ACHN (cell line): ENCODE measurements at places on chromosomes 2 and 18.
A peak's percentile ranks its signal among the peaks of the same experiment; 100 is the strongest.

DNA sequence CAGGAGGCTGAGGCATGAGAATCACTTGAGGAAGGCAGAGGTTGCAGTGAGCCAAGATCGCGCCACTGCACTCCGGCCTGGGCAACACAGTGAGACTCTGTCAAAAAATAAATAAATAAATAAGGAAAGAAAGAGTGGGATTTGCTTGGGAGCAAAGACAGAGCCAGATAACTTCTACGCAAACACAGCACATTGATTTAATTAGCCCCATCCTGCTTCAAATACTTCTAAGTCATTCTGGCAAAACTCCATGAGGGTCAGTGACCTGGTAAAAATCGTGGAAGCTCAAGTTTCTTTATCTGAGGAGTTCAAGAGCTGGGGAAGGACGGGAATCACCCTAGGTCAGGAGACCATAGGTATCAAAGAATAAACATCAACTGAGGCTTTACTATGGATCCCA is 70.6 kb upstream of the TCF7L1 start:
- no peak for DNase-seq

GRCh38 chr2:150587547-150588505 is 100.4 kb upstream of the RND3 start:
- DNase-seq = no peak

DNA sequence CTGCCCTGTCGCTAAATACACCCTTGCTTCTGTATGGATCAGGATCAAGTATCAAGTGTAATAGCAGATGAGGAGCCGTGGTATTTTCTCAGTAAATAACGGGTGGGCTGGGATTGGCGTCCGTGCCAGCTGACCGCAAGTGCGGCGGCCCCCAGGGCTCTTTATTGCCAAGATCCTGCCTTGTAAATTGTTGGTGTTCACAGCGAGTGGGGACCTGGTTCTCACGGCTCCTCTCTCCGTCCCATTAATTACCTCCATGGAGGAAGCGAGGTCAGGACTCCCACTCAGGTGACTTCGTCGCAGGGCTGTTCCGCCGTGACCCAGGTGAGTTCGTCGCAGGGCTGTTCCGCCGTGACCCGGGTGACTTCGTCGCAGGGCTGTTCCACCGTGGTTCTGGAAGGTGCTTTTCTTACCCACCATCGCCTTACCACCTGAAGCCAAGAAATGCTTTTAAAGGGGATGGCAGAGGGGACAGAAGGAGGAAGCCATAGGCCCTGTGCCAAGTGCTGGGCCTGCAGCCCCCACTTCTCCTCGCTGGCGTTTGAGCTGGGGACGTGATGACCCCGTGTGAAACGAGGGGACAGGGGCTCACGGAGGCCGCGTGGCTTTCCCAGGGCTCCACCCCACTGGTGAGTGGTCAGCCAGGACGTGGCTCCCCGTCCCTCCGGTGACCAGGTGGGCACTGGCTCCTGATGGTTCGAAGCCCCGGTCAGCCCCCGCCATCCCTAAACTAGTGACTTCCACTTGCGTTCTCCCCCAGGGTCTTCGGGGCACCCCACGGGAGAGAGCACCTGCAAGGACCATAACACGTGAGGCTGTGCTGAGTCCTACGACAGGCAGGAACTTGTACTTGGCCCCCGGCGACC is 118.4 kb downstream of the TWIST2 start:
- no peak for DNase-seq

DNA sequence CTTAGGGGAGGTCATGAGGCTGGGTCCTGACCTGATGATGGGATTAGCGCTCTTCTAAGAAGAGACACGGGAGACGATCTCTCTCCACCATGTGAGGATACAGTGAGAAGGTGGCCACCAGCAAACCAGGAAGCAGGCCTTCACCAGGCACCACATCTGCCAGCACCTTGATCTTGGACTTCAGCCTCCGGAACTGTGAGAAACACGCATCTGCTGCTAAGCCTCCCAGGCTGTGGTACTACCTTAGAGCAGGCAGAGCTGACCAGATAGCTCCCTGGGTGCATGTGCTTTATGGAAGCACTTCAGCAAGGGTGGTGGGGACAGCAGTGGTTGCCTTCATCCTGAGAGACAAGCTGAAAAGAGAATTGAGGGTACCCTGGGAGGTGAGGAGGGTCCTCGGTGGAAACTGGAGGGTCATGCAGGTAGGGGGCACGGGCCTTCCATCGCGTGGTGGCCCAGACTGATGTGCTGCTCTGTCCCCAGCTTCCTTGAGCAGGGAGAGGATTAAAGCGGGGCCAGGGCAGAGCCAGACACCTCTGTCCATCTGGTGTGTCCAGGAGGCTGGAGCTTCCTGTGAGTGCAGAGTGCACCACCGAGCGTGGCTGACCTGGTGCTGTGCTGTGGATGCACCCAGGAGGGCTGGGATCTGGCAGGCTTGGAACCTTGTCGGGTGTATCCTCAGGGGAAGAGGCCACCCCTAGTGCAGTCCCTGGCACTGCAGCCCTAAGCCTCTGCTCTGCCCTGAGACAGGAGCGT is 42.9 kb upstream of the HS6ST1 start:
- DNase-seq = no peak

- DNase-seq = no peak
Observed at GRCh38 chr2:27117995-27118524, 868 bp downstream of the CGREF1 start.

DNA sequence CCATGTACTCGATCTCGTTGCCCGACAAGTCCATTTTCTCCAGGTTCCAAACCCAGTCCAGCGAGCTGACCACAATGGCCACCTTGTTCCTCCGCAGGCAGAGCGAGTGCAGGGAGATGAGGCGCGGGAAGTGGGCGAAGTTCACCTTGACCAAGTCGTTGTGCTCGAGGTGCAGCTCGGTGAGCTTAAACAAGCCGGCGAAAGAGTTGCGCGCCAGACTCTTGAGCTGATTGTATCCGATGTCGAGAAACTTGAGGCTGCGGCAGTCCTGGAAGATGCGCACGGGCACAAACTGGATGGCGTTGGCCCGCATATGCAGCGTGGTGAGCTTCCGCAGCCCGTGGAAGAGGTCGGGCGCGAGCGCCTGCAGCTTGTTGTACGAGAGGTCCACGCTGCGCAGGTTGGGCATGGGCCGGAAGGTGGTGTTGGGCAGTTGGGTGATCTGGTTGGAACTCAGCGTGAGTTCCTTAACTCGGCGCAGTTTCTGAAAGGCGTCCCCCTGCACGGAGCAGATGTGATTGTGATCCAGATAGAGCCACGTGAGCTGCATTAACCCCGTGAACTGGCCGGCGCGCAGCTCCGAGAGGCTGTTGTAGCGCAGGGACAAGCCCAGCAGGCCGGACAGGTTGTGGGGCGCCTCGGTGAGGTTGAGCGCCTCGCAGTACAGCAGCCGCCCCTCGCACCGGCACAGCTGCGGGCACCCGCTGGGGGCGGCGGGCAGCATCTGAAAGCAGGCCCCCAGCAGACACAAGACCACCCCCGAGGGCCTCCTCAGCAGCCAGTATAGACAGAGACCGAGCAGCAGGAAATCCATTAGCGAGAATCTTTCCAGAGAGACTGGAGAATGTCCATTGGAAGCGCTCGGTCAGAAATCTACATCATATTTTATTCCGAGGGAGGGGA is 1.3 kb downstream of the LRRTM1 start:
- no peak for DNase-seq

DNA sequence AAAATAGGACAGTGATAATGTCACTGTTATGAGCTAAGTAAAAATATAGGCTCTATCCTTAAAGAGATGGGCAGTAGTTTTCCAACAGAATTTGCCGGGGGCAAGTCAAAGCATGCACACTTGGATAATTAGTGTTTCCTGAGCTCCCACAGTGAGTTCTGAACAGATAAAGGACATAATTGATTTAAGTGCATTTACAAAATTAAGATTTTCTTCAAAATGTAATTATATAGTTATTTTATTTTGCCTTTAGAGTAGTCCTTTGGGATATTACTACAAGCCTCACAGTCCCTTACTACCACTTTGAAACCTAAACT is 107.6 kb downstream of the RAPGEF4 start:
- no peak for DNase-seq

DNA sequence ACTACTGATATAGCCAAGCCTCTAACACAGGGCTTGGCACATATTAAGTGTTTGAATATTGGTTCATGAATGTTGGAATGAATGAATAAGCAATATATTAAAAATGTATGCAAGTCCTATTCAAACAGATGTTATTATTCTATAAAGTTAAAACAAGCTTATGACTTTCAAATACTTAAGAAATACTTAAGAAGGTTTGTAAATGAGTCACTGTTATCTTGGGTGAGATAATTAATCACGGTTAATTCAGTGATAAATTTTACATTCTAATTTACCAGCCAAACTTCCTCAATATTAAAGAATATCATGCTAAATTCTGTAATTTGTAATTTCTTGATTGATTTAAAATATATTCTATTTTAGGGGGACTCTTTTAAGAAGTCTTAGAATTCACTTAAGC is 74.8 kb downstream of the RBMS1 start:
- no peak for DNase-seq

DNA sequence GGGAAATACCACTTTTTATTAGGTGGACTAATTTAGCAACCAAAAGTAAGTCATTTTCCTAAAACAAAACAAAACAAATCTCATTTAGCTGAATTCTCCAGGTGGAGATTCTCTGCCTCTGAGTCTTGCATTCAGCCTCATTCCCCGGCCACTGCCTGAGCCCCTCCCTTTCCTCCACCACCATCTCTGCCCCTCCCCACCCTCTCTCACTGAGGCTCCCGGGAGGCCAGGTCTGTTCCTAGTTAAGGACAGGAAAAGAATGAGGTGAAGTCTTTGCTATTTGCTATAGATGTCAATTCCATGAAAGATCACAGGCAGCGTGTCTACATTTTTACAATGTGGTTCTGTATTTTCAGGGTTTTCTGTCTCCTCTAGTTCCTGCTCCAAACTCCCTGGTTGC is 83.0 kb upstream of the SOX11 start:
- no peak for DNase-seq

DNA sequence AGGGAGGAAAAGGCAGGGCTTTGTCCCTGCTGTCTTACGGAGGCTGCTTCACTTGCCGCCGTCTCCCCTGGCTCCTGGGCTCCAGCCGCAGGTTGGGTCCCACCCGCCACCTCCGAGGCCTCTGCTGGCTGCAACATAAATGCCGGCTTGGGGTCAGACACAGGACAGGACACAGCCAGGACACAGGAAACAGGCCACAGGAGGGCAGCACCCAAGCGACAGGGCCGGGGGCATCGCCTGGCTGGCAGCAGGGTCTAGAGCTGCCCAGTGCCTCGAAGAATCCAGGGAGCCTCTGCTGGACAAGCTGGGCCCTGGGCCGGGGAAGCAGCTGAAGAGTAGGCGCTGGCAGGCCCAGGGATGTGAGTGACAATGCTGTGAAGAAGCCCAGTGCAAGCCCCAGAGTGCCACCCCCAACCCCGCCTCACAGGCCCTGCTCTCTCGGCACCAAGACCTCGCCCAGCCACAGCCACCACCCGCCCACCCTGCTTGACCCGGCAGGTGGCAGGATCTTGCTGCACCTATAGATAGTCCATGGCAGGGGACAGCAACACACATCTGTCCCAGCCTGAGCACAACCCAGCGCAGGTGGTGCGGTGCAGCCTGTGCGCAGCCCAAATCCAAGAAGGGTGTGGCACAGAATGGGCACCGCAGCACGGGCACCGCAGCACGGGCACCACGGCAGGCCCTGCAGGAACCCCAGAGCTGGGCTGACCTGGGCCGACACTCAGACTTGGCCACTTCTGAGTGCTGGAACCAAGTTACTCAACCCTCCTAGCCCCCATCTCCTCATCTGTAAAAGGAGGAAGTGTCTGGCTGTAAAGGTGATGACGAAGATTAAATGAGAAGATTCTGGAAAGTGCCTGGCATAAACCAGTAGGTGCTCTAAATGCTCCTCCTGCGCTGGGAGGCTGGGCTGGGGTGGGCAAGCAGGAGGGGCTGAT is 55.6 kb downstream of the BIN1 start:
- no peak for DNase-seq

DNA sequence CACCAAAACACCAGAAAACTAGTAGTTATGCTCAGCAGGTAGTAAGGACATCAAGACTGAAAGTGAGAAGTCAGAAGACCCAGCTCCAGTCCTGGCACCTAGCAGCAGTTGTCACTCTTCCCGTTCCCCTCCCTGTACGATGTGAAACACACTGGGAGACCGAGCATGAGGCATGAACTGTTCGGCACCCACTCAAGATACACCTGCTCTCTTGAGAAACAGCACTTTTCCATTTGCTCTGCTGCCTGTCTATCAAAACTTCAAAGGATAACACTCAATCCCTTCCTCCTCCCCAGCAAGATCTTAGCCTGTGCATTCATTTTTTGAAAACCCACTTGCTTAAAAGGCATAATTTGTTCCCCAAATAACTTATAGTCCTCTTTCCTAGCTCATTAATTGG is 123.9 kb downstream of the PLEKHM3 start:
- DNase-seq = no peak

GRCh38 chr2:239966029-239966852 is 58.9 kb downstream of the NDUFA10 start:
- no peak for DNase-seq

DNA sequence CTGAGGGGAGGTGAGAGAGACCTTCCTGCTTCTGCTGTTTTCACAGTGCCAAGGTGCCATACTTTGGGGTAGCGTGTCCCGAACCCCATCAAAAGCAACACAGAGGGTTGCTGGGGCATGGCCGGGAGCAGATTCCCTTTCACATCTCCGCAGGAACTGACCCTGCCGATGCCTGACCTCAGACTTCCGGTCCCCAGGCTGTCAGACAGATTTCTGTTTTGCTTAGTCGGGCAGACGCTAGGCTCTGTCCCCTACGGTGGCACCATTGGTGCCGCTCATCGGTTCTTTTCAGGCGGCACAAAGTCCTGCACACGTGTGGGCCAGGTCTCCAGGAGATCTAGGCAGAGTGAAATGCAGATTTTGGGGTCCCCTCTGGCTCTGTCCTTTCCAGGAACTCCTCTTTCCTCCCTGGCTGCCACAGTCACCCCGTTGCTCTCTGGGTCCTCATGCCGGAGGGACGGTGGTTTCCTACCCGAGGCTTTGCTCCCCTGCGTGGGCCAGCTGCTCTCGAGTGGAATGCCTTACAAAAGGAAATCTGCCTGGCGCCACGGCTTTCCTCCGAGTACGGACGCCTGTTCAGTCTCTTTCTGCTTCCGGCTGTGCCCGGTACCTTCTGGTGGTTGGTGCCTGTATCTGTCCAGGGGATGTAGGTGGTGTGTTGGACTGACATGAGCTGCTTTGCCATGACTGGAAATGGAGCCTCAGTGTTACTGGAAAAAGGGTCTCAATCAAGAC is 39.3 kb downstream of the RTP5 start:
- no peak for DNase-seq

DNA sequence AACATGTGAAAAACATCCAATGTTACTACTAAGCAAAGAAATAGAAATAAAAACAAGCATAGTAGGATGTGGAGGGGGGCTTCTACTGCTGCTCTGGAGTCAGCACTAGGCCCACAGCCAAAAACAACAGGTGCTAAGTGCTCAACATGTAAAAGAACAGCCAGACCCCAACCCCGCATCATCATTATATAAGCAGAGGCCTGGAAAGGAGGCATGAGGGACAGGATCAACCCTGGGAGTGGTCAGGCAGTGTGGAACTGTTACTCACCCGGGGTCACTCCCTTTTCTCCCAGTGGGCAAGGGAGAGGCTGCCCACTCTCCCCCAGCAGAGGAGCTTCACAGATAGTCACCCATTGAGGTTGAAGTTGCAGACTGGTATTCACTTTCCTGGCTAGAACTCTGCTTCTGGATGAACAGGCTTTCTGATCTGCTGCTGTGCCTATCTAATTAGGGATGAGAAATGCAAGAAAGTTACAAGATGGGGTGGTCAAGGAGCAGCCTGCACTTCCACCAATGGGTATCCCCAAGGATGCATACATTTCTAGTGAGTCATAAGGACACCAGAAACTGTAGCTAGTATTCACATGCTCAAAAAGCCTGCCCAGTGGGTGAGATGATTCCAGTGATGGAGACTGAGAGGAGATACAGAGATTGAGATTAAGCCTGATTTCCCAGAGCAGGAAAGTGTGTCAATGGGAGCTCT is 480.1 kb upstream of the TCF4 start:
- DNase-seq = no peak

- DNase-seq = peak; percentile 71
Observed at GRCh38 chr18:57210107-57210715, 63.3 kb downstream of the BOD1L2 start.
